ENCODE measurements at places on chromosomes 2 and 18. TPM values are rescaled to one million over a fixed set of nuclear protein-coding genes. Genes with fewer than 3 reads are reported as not detected.

Gene SATB2
- total RNA-seq: 11.7 TPM

Gene CIB4
- not detected for total RNA-seq

Gene CCBE1
- total RNA-seq: 48.7 TPM

Gene G6PC2
- total RNA-seq: not detected

Gene ADD2
- not detected for total RNA-seq

Gene PRSS56
- total RNA-seq: not detected

Gene C2orf80
- total RNA-seq: not detected

Gene PLCD4
- total RNA-seq: 2.0 TPM

Gene LIMS3
- total RNA-seq: 4.2 TPM

Gene TFPI
- 489 TPM for total RNA-seq

Gene C2orf78
- not detected for total RNA-seq

Gene PTCD3
- total RNA-seq: 71.9 TPM

Gene DUSP19
- 4.3 TPM for total RNA-seq

Gene FOXD4L1
- 0.13 TPM for total RNA-seq

Gene CPLX4
- not detected for total RNA-seq

Gene CDH20
- 0.13 TPM for total RNA-seq

Gene FEV
- not detected for total RNA-seq

Gene ALPP
- total RNA-seq: not detected

Gene BOLL
- not detected for total RNA-seq

Gene FMNL2
- total RNA-seq: 58.0 TPM

All from smooth muscle cell of the pulmonary artery (primary cell).